A549 treated with Mapracorat at 1 μM for 4 hours (cell line): ENCODE measurements at places on chromosomes 6 and 20. TPM values are rescaled to one million over a fixed set of nuclear protein-coding genes. Genes with fewer than 3 reads are reported as not detected.

The ZNF334 gene
- total RNA-seq = not detected in 5 replicates

The SYCP2 gene
- total RNA-seq = 0.12 to 0.62 TPM (median 0.36 TPM) in 5 replicates

The NR2E1 gene
- total RNA-seq = 0.07 TPM in 1 of 5 replicates, not detected in the others

The PNPLA1 gene
- total RNA-seq = not detected in 5 replicates

The PM20D2 gene
- total RNA-seq = 9.5 to 14.3 TPM (median 13.4 TPM) in 5 replicates
